ENCODE measurements at places on chromosomes 16 and 17.

- DNase-seq, result no peak
Measured at GRCh38 chr17:75950855-75951554, 10.2 kb upstream of the FBF1 start.

- DNase-seq, result no peak
Measured at GRCh38 chr17:27449541-27449940, 6.7 kb upstream of the KSR1 start.

DNA sequence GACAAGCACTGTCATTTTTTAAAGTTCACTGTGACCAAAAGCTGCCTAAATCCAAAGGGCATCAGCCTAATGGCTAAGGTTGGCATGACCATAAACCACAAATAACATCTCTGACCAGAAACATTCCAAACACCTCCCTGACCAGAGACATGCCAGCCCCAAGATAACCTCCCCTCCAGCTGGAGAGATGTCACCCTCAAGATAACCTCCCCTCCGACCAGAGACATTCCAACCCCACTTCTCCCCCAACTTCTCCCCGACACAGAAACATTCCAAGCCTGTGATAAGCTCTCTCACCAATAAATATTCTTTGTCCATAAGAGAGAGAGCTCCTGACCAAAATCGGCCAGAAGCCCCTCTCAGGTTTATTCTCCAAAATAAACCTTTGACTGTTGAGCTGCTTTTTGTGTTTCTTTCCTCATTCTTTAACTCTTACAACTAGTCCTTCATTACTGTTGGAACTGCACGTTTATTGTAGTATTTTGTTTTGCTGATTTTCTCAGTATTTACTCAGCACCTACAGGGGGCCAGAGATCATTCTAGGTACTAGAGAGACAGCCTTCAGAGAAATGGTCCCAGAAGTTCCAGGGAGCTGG, 325.6 kb downstream of the SLC39A11 start:
- DNase-seq, result no peak

DNA sequence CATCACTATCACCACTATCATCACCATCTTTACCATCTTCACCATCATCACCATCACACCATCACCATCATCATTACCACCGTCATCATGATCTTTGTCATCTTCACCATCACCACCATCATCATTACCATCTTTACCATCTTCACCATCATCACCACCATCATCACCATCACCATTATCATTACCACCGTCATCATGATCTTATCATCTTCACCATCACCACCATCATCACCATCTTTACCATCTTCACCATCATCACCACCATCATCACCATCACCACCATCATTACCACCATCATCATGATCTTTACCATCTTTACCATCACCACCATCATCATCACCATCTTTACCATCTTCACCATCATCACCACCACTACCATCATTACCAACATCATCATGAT, 10.2 kb upstream of the ZNF469 start:
- no peak for DNase-seq

- DNase-seq, result no peak
Measured at GRCh38 chr17:75813081-75814020, 28.7 kb downstream of the UNK start.
